ENCODE measurements at places on chromosomes 6 and 20. TPM values are rescaled to one million over a fixed set of nuclear protein-coding genes. Genes with fewer than 3 reads are reported as not detected.

GRCh38 chr20:63533871-63534393 lies 3.2 kb downstream of the PTK6 start:
- no peak for DNase-seq

GRCh38 chr6:151284548-151285017 lies 44.8 kb downstream of the AKAP12 start:
- no peak for DNase-seq

GRCh38 chr6:33854572-33855030 lies 50.8 kb upstream of the MLN start:
- DNase-seq = no peak

DNA sequence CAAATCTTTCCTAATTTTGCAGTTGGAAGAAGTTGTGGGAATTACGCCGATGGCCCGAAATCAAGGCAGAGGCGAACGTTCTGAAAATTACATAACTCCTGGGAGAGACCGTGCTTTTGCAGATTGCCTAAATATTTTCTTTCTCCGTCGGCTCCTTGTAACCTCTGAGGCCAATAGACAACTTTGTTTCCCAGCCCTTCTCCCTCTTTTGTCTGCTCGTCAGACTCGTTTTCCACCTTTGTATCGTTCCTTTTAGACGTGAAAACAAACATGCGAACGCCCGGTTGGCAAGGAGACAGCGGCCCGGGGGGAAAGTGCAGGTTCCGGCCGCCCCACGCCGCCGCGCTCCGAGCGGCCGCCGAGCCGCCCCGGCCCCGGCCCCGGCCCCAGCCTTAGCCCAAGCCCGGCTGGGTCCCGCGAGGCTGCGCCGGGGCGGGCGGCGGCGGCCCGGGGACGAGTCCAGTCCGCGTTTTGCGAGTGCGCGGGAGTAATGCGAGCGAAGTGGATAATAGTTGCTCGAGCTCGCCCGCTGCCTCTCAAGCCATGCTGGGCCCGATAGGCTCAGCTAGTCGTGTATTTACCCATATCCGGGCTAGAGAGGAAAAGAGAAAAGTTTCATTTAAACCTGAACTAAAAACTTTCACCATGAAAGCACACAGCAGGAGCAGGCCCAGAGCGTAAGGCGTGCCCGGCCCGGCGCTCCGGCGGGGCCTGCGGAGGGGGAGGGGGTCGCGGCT lies at the start of gene ARID1B:
Gene ARID1B, plus strand, starts transcription at position 539 of the 737 bp plus-strand sequence. CDS start 303 bp downstream, outside the sequence.
- DNase-seq = no peak

GRCh38 chr6:151181706-151182363 lies 57.9 kb upstream of the AKAP12 start:
- no peak for DNase-seq

DNA sequence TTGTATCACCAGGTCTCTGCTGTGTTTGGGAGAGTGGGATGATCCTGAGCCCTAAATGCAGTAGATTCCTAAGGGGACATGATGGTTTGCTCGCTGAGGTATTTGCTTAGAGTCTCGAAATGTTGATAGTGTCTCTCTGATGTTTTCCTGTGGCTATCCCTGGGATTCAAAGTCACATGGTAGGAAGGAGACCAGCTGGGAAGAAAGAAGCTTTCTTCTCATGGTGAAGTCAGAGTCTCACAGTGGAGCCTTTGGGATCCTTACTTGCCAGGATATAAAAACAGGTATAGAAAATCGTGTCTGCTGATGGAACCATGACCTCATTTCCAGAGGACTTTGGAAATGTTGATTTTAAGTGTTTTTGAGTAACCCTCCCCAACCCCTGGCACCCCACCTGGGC lies 259.3 kb upstream of the SUPT3H start:
- no peak for DNase-seq

GRCh38 chr6:12208190-12208589 lies 82.0 kb upstream of the EDN1 start:
- no peak for DNase-seq

DNA sequence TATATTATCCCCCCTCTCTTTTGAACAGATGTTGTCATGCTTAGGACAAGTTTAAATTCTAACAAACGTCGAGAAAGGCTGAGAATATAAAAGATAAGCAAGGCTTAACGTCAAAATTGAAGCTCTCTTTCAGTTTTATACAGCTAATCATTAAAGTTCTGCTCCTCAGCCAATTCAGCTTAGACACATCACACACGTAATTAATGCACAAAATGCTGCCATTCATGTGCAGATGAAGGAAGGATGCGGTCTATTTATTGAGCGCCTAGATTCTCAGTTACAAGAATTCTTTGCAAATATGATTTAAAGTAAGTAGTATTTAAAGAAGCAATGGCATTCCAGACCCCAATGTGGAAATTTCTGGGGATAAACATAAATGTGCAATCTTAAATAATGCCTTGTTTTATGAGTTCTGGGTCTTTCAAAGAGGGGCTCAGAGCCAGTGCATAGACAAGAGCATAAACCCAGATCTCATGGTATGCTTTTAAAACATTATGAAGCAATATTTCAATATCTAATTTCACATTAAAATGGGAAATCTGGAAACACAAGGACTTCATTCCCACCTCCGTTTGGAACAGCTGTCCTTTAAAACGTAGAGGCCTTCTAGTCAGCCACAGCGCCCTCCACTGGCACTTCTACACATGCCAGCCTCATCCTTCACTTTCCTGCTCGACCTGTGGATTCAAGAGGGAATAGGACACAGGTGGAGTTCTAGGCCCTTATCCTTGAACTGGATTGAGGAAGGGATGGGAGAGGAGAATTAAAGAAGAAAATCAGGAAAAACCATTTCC lies 85.8 kb downstream of the LYRM4 start:
- DNase-seq = no peak

DNA sequence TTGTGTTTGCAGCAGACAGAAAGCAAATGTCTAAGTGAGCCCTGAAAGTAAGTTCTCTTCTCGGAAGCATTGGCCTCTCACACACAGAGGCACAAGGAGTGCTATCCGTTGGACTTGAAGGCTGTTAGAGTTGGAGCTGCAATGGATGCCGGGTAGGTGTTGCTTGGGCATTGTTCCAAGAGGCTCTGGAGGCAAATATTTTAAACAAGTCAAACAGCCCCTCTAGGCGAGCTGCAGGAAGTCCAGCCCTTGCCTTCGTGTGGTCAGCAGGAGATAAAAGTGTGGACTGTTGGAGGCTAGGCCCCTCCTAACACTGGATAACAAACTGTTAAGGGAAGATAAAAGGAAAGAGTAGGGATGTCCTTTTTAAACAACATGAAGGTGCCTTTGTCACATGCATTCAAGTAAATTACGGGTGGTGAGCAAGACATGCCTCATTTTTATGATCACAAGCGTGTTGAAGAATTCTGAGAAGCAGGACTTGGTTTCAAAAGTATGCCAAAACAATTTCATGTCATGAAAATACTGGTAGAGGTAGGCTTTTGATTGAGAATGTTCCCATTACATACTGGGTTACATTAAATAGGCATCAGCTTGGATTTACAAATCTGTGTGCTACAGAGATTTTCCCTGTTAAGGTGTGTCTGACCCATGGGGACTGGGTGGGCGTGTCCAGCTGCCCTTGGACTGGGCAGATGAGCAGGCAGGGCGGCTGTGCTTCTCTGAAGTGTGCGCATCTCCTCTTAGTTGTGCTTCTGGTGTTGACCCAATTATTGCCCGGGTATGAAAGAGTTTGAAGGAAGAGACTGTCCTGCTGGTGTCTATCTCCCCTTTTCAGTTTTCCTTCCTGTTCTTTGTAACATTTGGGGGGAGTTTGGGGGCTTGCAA lies 57.5 kb downstream of the RREB1 start:
- DNase-seq = no peak

BLOC1S5 gene
- 33.4 TPM for polyA plus RNA-seq

MUC22 gene
- not detected for polyA plus RNA-seq

TFAP2C gene
- 0.81 TPM for polyA plus RNA-seq
